ENCODE measurements at places on chromosomes 5 and 9.

DNA sequence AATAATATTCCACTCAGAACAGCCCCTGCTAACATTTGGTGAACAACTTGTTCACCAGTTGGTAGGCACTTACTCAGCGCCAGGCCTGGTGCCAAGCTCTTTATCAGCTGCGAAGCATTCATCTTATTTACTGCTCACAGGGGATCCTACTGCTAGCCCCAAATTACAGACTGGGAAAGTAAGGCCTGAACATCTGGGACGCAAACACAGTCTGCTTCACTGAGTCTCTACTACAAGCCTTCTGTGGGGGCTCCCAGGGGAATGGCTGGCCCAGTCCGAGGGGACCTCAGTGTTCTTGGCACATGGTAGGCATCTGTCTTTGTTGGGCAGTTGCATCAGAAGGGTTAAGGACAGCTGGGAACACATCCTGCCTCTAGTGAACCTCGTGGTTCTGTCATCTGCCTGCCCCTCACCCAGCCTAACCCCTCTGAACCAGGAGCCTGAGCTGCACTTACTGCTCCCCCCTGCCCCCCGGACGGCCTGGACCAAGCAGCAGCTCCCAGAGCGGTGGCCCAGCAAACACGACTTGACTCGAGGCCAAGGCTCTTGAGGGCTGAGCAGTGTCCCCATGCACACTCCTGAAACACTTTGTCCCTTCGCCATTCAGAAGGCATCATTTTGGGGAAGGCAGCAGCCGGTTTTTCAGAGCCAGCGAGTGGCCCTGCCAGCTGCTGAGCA is at the start of gene PHYHD1:
TSS of gene PHYHD1 (plus strand) at position 602 of the 678 bp plus-strand sequence. CDS start 1,342 bp downstream, outside the sequence.
- peak; percentile 75 for DNase-seq

- DNase-seq: no peak
These were observed 7.6 kb upstream of the DNAJA1 start for GRCh38 chr9:33017283-33018041.

GRCh38 chr5:143205883-143206195 is 197.6 kb downstream of the NR3C1 start:
- DNase-seq: no peak

DNA sequence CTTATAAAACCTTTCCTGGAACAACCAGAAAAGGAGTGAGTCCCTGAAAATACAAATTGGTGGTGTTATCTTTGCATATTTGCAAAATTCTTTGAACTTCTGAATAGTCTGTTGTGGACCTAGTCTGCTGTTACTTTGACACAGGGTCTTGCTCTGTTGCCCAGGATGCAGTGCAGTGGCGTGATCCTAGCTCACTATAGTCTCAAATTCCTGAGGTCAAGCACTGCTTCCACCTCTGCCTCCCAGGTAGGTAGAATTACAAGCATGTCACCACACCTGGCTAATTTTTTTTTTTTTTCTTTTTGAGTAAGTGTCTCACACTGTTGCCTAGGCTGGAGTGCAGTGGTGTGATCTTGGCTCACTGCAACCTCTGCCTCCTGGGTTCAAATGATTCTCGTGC is 43.7 kb upstream of the SPRY4 start:
- no peak for DNase-seq

DNA sequence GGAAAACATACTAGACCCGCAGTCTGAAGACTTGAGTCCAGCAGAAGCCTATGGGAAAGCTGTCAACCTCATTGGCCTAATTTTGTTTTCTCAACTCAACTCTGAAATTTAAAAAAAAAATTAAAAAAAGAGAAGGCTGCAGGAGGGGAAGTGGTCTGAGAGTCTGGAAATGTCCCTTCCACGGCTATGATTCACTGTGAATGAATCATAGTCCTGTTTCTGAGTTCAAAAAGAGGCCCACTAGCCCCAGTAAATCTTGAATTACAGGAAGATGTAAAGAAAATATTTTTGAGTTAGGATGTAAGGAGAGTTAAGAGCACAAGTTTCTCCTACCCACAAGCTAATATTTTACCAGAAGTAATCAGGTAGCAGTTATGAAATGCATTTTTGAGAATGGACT is 565.5 kb upstream of the DMAC1 start:
- no peak for DNase-seq

GRCh38 chr5:78782728-78783127 is 134.2 kb upstream of the LHFPL2 start:
- DNase-seq: no peak

DNA sequence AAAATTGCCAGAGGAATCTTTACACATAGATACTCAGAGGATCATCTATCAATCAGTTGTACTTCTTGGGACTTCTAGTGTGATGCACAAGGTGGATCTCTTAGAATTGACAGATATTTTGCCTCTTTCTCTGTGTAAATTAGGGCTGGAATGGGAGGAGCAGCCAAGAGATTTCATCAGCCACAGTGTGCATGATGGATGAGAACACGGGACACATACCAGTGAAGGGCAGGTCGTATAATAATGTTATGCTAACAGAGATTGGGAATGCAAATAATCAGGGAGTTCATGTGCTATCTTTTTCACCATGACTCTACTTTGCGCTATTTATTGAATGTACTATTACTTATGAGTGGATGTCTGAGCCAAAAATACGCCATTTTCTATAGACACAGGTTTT is 43.3 kb upstream of the ISOC1 start:
- DNase-seq: no peak

DNA sequence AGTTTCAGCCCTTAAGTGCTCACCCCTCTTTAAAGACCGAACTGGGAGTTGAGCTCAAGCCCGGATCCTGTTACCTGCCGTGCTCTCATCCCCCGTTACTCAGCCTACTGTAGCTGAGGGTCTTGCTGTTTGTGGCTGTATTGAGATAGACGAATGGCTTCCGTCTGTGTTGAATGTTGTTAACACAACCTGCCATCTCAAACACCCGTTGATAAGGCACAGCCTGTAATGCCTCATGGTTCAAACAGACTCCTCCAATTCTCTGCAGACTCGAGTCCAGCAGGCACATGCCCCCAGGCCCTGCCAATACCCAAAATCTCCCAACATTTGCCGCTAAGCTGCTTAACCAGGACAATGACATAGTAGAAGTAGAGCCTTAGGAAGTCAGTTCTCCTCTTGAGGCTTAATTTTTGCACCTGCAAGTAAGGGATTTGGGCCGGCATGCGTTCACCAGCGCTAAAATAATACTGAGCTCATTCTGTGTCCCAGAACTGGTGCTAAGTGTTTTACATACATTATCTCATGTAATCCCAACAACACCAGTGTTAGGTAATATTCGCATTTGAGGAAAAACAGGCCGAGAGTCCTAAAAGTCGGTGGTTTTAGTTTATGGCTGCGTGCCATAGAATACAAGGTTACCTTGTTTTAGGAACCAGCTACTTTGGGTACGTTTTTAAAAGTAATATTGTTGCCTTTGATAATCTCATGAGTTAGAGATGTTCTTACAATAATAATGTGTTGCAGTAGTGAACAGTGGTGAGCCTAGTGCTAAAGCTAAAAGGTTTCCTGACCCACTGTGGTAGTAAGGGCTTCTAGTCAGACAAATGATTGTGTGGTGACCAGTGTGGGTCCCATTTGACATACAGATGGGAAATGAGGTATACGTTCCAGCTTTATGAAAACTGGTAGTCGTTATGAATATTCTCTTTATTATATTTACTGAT is 1.5 kb upstream of the RFX3 start:
- peak; percentile 35 for DNase-seq

GRCh38 chr5:7978991-7979390 is 110.0 kb downstream of the MTRR start:
- DNase-seq: no peak

- DNase-seq: no peak
These were observed 490.7 kb downstream of the CDH18 start for GRCh38 chr5:19497229-19497815.

GRCh38 chr9:108041551-108041950 is 552.0 kb upstream of the KLF4 start:
- DNase-seq: peak; percentile 84

DNA sequence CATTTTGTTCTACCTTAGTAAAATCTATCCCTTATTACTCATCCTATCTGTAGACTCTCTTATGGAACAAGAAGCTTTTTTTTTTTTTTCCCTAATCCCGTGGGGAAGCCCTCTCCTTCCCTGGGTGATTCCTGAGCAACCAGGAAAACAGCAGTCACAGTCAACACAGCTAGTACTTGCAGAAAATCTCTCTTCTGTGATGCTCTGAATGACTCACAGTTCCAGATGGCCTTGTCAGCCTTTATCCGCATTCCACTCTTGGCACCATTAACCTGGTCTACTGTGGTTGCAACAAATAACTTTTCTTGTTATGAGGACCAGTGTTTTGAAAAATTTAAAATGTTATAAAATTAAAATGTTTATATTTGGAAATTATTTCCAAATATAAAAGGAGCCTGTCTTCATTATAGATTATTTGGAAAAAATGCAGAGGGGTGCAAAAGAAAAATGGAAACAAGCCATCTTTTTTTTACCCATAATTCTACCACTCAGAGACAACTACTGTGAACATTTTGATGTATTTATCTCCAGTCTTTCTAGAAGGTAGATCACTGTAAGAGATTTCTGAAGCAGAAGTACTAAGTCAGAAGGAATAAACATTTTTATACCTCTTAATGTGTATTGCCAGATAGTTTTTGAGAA is 486.7 kb downstream of the RAB3C start:
- peak; percentile 96 for DNase-seq

All from ELR (cell line).